ENCODE measurements at places on chromosomes 16 and 17.

GRCh38 chr16:49462989-49463371 lies 89.4 kb downstream of the C16orf78 start:
- peak; percentile 29 for DNase-seq

DNA sequence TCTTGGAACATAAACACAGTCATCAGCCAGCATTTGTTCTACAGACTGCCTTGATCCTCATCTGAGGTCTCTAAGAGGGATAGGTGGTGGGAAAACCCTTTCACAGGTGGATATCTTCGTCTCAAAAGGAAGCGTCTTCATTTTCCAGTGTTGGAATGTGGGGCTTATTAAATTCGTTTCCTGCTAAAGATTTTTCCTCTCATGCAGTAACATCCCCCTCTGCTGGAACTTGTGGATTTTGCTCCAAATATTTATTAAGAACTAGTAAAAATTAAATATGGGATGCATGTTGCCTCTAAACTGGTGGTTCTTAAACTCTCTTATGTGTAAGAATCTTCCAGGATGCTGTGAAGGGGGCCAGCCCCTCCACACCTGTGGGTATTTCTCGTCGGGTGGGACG lies 20.1 kb upstream of the MLYCD start:
- no peak for DNase-seq

GRCh38 chr17:28726226-28726626 lies at the start of gene TLCD1:
Gene TLCD1 (minus strand): TSS chr17:28726233. CDS start chr17:28726097, 136 bp downstream.
- peak; percentile 80 for DNase-seq

GRCh38 chr16:51651061-51651466 lies 500.0 kb upstream of the SALL1 start:
- no peak for DNase-seq

GRCh38 chr16:21033704-21034103 lies 116.9 kb downstream of the DNAH3 start:
- no peak for DNase-seq

DNA sequence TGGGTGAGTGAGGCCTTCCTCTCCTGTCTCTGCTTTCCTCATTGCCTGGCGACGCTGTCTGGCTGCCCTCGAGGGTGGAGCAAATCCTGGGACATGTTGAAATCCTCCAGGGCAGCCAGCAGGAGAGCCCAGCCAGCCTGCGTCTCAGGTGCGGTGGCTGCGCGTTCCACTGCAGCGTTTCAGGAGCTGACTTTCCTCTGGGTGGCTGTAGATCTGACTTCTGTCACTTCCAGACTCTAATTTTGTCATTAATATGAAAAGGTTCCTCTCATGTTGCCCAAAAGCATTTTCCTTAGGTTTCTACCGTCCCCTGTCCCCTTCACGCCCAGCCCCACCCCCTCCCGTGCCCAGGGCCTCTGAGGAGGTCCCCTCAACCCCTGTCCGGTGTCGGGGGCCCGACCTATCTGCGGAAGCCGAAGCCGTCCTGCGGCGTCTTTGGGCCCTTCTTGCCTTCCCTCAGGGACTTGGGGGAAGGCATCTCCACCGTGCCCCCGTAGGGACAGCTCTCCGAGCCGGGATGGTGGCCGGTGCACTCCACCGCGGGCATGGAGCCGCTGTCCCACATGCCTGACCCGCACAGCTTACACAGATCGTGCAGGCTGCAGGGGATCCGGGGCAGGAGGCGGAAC lies 95.1 kb downstream of the TBC1D16 start:
- DNase-seq: no peak

DNA sequence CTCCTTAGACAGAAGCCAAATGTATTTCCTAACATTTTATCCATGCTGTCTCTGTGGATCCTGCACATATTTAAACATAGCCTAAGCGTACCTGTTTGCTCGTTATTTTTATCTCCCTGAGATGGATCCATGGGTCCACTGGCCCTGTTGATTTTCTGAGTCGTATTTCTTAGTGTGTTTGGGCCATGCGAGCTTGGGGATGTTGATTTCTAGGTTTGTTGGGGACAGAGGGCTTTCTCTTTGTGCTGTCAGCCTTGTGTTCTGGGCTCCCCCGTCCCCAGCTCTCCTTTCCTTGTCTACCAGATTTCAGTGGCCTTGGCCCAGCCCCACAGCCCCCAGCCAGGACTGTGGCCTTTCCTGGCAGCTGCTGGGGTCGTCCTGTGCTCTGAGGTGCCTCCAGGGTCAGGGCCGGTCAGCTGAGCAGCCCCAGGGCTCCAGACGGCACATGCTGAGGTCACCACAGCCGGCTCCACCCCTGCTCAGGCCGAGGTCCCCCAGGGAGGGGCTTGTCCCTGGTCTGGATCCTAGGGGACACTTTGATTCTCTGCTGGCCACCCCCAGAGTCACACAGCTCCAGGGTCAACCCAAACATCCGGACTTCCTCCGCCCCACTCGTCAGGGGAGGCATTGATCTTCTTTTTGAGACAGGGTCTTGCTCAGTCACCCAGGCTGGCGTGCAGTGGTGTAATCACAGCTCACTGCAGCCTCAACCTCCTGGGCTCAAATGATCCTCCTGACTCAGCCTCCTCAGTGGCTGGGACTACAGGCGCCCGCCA lies 4.4 kb downstream of the SSTR5 start:
- no peak for DNase-seq

GRCh38 chr17:80460429-80460834 lies 16.0 kb downstream of the NPTX1 start:
- DNase-seq: no peak

GRCh38 chr17:61345061-61345460 lies 54.6 kb upstream of the TBX2 start:
- DNase-seq: no peak

DNA sequence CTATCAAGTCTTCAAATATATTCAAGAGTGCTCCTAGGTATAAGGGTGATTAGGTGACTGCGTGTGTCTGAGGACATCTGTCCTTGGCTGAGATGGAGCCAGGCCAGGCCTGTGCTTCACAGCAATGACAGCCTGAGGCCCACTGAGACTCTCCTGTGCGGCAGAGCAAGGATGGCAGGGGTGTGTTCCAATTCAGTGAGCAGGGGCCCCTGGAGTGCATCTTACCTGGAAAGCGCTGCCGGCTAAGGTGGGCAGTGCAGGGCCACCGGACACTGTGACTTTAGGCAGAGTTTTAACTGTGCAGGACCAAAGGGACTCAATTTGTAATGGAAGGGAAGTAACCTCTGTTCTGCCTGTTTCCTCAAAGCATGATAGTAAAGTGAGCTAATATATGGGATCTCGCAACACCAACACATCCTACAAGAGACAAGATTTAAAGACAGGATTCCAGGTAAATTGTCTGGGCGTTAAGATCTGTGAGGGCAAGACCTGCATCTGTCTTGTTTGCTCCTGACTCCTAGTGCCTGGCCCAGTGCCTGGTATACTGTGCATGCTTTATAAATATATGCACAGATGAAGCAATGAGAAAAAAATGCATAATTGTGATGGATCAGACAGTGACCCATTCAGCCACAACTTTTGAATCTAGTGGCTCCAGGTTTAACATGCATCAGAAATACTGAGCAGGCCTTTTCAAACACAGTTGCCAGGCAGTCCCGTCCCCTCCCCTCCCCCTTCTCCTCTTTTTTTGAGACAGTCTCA lies 86.7 kb downstream of the MRC2 start:
- no peak for DNase-seq

DNA sequence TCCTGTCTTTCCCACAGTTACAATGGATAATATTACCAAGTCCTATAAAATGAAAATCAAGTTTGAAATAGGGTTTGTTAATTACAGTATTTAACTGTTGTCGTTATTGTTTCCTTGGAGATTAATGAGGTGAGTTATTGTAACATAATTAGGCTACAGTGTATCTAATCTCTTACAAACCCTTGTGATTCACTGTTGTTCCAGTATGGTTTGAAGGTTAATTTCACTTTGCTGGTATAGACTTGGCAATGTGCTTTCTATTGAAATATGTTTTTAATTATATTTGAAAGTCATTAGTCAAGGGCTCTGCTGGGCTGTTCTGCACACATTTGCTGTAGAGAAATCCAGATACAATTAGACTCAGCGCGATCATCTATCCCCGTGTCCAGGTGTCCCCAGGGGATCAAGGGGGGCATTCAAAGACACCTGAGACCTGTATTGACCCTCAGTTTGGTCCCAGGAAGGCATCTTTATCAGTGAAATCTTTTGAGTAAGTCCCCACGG lies 624.6 kb upstream of the EEF2KMT start:
- DNase-seq: no peak

- peak; percentile 76 for DNase-seq
Measured at GRCh38 chr16:49592546-49593423, 219.2 kb downstream of the C16orf78 start.

DNA sequence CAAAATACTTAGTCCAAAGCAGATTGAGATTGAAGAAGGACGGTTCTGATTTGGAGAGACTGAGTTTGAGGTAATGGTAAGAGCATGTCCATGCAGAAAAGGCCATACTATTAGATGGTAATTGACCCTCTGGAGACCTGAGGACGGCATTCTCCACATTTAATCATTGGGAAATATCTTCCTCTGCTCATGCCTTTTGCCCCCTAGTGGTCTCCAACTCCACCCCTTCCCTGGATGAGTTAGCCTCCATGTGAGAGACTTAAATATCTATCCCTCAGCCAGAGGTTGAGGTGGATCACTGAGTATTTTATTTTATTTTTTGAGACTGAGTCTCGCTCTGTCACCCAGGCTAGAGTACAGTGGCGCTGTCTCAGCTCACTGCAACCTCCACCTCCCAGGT lies 10.4 kb upstream of the OR3A1 start:
- DNase-seq: no peak

GRCh38 chr17:73902416-73903181 lies 258.4 kb upstream of the SDK2 start:
- DNase-seq: no peak

DNA sequence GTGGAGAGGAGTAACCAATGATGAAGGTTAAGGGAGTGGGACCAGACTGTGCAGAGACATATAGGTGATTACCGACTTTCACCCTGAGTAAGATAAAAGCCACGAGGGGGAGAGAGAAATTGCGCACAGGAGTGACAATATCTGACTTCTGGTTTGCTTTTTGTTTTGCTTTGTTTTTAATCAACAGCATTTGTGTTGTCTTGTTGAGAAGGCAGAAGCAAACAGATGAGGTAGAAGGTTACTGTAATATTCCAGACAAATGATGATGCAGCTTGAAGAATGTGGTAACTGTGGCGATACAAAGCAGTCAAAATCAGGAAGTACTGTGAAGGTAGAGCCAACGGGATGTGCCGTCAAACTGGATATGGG lies 7.5 kb downstream of the PELP1 start:
- DNase-seq: peak; percentile 70

DNA sequence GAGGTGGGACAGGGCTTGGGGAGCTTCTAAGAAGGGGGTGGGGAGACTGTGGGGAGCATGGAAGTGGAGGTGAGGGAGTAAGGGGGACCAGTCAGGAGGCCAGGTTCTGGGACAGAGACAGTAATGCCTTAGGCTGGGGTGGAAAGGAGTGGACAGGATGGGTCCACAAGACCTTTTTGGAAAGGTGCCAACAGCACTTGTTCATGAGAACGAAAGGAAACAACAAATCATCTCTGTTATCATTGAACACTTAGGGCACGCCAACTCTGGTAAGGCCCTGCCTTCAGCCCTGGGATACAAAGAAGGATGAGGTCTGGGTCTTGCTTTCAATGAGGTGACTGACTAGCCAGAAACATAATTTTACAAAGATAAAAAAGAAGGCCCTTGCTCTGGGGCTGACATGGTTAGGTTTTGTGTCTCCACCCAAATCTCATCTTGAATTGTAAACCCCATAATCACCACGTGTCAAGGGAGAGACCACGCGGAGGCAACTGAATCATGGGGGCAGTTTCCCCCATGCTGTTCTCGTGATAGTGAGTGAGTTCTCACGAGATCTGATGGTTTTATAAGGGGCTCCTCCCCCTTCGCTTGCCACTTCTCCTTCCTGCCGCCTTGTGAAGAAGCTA lies 113.8 kb downstream of the SLC39A11 start:
- DNase-seq: no peak

DNA sequence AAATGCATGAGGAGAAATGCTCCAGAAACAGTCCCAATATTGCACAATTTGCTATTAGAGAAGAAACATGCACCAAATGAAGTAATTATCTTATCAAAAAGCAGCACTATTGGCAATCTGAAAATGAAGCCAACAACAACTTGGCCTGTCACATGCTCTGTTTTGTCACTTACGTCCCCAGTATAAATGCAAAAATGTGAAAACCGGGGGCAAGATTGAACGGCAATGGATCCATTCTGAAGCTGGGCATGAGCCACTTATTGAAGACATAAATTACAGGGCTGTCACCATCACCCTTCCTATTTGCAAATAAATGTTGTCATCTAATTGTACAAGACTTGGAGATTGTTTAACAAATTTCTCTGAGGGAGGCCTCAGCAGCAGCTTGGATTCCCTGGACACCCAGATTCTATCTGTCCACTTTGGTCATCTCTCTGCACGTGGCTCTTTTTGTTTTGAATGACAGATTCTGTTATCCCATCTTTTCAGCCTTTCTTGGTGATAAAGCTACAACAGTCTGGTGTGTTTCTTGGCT lies 180.2 kb upstream of the CDH5 start:
- DNase-seq: no peak

- DNase-seq: peak; percentile 77
Measured at GRCh38 chr17:17783116-17783824, 53.5 kb downstream of the SREBF1 start.

DNA sequence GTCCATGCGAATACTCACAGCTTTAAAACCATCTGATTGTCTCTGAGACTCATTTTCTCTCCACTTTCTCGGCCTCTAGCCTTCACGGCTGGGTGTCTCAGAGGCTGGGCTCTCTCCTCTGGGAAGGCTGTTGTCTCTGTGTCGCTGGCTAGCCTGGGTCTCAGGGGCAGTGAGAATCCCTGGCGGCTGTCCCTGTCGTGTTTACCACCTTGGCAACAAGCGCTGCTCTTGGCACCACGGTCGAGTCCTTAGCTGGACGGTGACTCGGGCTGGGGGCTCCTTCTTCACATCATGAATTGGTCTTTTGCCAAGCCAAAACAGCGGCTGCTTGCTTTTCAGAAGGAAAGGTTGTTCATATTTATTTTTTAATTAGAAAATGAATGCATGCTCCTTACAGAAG lies 81.1 kb downstream of the MSI2 start:
- DNase-seq: no peak

DNA sequence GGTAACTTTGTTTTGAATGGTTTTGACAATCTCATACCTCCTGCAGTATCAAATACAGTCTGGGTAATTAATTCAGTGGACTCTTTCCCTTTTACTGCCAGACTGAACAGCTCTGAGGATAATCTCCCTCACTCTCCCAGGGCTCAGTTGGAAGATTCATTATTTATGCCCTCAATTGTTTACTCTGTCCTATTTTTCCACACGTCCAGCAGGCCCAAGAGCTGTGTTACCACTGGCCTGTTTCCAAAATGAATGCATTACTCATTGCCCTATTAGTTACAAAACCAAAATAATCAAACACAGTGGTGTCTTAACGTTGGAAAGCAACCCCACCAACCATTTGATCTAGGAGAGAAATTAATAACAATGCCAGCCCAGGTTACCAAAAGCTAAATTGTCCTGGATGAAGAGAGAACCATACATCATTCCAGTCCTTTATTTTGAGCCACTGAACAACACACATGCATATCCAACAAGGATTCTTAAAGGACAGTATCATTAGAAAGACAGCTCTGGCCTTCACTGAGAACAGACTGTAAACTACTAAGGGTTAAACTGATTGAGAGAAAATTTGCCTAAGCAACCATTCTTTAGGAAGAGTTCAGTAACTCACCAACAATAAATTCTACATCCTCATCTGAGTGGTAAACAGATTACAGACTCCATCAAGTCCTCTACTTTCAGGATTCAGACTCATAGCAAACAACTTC lies 34.5 kb downstream of the FAM222B start:
- DNase-seq: no peak

- no peak for DNase-seq
Measured at GRCh38 chr16:2698965-2699750, 16.8 kb downstream of the KCTD5 start.
